ENCODE measurements at places on chromosomes 4 and X.

GRCh38 chr4:180932370-180933001, 1310.7 kb upstream of the TENM3 start:
- DNase-seq, result no peak

GRCh38 chrX:5220421-5220820, 1008.2 kb downstream of the NLGN4X start:
- no peak for DNase-seq

GRCh38 chrX:109184506-109185139, 297.3 kb downstream of the GUCY2F start:
- DNase-seq, result no peak

GRCh38 chr4:87981486-87981885, 6.0 kb downstream of the SPP1 start:
- no peak for DNase-seq

- no peak for DNase-seq
Observed at GRCh38 chrX:10288373-10288975, 131.7 kb downstream of the CLCN4 start.

GRCh38 chr4:87120411-87121162, 99.8 kb downstream of the KLHL8 start:
- no peak for DNase-seq

- DNase-seq, result no peak
Observed at GRCh38 chr4:54837576-54838140, 179.9 kb downstream of the KIT start.

DNA sequence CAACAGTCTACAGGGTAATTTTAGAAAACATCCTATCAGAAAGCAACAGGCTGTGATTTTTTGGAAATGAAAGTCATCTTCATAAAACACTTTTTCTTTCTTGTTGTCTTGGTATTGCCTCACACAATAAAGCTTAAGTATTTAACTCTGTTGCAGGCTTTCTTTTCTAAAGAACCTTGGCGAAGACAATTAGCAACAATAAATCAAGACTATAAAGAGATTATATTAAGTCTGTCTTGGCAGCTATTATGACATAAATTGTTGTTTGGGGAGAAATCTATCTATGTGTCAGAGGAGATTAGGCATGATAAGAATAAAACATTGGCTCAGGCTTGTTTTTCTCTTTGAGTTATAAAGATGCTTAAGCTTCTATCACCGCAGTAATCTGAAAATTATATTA, 1774.8 kb downstream of the ARAP2 start:
- DNase-seq, result no peak

DNA sequence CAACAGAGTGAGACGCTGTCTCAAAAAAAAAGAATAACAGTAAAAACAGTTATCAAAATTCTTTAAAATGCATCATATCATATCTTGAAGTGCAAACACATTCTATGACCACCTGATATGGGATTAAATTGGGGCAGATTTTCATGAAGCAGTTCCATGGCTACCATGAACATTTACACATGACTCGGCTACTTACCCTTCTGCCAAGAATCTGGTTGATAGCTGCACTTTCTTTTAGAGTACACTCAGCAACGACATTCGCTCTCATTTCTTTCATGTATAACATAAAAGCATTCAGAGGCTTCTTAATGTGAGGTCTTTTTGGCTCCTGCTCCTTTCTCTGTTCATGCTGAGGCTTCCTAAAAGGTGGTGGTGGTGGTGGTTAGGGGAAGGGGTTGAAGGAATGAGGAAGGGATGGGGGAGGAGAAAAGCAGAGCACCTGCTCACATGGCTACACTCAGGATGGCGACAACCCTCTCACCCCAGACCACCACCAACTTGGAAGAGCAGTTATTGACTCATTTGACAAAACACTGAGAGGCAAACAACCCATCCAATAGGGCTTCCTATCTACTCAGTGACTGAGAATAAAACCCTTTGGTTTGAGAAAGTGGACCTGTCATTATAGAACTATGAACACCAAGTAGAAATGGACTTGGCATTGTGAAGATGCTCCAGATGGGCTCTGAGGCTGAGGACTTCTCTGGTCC, 88.5 kb downstream of the HADH start:
- DNase-seq, result no peak

GRCh38 chrX:18983666-18984380, at the start of gene PHKA2:
TSS of gene PHKA2 (minus strand) at chrX:18984114. CDS start at chrX:18983932, 182 bp downstream.
- no peak for DNase-seq

DNA sequence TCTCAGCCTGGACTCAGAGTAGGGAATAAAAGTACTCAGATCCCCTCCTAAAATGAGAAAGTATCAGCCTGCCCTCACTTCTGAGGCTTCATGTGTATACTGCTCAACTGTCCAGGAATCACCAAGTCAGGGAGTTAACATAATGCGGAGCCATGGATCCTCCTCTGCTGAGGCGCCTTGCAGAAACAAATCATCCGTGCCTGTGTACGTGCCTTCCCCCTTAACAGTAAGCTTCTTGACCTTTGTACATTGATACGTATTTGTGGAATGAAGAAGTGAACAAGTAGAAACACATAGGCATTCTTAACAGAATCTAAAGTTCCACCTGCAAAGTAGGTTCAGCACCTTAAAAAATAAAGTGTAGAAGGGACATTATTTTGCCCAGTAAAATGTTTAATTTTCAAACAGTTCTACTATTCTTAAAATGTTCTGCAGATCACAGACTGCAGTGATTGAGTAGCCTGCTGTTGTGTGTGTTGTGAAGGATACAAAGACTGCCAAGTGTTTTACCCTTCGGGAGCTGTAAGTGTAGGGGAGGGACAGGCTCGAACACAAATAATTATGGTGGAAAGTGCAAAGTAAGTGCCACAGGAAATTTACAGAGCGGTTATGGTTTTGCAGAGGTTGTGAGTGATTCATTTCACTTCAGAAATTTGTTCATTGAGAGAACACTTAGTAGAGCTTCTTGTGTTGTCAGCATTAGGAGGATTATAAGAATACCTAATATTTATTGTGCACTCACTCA, 61.9 kb downstream of the ARHGAP10 start:
- no peak for DNase-seq

- DNase-seq, result no peak
Observed at GRCh38 chr4:123200051-123200940, 196.3 kb upstream of the SPRY1 start.
